Lung (tissue), 17 donors: ENCODE measurements at places on chromosomes 13 and 19.

GRCh38 chr13:63595811-63596210 lies 2180.2 kb upstream of the PCDH20 start:
- no peak for DNase-seq

DNA sequence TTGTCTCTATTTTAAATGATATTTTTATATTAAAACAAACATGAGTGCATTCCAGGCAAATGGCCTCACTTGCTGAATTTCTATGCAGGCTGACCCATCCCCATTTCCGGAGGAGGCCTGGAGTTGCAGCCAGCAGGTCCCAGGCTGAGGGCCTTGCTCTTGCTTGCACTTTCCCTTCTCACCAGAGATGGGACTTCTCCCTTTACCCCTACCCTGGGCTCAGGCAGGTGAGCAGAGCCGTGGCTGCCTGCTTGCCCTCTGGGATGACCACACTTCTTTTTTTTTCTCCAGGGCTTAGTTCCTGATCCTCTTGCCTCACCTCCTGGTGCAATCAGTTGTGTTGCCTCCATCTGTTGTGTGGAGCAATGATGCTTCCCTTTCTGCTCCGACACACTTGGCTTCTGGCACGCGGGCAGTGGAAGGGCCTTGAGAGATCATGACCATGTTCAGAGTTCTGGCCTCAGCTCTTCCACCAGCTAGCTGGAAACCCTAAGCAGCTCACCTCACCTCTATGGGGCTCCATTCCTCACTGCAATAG lies 11.1 kb upstream of the OLFM4 start:
- no peak for DNase-seq

GRCh38 chr19:49851456-49852259 lies 699 bp downstream of the PTOV1 start:
- DNase-seq = peak; percentile 82

DNA sequence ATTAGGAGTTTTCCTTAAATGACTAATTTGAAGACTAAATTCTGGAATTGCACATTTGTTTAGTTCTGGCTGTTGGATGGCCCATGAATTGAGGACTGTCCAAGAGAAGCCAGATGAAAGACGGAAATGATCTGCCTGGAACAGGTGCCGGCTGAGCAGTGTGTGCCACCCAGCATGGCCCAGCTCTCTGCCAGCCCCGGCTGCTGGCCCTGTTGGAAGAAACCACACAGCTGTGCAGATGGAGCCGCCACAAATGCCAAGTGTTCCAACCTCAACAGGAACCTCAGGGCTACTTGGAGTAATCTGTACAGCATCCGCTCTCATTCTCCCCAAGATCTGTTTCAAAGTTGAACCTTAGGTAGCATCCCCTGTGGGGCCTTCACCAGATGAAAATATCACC lies 67.0 kb upstream of the STARD13 start:
- DNase-seq = no peak

DNA sequence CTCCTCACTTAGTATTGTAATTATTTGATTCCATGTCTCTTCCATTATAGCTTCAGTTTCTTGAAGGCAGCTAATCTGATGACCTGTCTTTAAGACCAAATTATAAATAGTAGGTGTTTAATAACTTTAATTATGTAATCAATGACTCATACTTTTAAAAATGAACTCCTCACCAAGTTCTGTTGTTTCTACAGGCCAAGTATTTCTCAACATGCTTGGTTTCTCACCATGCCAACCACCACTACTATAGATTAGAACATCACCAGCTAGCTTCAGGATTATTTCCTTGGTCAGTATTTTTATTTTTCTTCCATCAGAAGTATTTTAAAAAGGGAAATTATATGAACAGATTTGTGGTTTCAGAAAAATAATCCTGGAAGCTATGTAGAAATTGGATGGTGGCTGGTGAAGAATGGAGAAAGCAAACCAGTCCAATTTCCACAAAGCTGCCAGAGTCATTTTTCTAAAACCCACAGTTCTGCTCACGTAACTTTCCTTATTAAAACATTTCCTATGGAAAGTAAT lies 237.7 kb upstream of the DACH1 start:
- DNase-seq = no peak

- no peak for DNase-seq
Measured at GRCh38 chr13:25616674-25617073, 244.9 kb downstream of the ATP8A2 start.

GRCh38 chr19:30116984-30117555 lies 175.0 kb downstream of the URI1 start:
- no peak for DNase-seq
